ENCODE measurements at places on chromosomes 11 and 22.

GRCh38 chr11:85475660-85476517 lies 151.3 kb downstream of the DLG2 start:
- no peak for DNase-seq

DNA sequence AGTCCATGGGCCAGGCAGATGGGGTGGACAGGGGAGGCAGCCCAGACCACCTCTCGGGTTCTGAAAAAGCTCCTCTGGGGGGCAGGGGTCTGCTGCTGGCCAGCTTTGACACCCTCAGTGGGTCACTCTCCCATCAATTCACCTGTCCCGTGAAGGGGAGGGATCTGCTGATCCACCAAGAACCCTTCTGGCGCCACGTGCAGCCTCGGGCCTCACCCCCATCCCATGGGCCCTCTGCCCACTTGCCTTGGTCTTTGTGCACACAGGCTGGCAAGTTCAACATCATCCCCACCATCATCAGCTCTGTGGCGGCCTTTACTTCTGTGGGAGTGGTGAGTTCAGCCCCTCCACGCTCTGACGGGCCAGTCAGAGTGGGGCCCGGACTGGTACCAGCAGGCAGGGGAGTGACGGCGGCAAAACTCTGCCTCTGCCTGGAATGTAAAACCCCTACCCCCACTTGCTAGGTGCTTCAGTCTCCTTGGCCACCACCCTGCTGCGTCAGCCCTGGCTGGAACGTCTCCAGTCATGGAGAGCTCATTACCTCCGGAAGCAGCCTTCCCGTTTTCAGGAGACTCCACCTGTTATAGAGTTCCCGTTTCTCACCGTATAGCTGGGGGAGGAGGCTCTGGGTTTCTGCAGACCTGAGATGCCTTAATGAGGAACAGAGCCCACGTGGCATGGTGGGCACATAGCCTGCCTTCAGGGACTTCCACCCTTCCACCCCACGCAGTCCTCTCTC lies 12.7 kb downstream of the PRG3 start:
- DNase-seq = no peak

DNA sequence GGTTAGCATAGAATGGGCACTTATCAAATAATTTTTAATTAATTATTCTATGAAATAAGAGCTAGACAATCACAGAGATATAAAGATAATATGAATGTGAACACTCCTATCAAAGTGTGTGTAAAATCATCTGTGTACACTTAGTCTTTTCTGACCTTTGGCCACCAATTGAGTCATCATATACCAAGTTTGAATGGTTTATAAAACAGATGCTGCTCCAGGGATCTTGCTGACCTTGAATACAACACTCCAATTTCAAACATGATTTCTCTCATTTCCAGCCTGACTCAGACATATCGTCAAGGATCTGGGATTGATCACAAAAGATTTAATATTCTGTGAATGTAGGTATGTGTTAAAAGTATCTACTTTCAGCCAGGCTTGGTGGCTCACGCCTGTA lies 2.9 kb upstream of the OR51V1 start:
- DNase-seq = no peak

DNA sequence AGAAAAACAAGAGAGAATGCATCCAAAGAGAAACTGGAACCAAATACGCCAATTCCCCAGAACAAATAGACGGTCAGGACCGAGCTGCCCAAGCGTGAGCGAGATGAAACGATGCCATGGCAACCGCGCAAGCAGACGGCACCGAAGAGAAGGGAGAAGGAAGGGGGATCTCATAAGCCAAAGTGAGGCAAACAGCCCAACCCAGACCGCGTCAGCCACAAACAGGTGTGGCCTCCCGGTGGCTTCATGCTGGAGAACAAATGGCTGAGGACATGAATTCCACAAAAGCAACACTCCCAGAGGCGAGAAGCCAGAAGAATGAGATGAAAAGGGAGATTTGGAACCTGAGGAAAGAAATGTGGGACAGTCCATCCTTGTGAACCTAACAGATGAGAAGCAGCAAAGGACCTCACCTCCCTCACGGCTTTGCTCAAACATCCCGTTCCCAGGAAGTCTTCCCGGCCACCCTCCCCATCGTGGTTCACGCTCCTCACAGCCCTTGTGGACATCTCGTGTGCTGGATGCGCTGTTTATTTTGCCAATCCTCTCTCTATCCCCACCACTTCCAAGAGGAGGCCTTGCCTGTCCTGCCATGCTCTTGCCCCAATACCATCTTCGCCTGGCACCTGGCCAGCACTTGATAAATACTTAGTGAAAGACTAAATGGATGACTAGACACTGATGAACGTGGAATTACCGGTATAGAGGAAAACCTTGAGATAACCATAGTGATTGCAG lies 89.1 kb upstream of the RTL6 start:
- DNase-seq = no peak

- DNase-seq = peak; percentile 14
Measured at GRCh38 chr22:25447686-25448434, 116.6 kb upstream of the GRK3 start.

DNA sequence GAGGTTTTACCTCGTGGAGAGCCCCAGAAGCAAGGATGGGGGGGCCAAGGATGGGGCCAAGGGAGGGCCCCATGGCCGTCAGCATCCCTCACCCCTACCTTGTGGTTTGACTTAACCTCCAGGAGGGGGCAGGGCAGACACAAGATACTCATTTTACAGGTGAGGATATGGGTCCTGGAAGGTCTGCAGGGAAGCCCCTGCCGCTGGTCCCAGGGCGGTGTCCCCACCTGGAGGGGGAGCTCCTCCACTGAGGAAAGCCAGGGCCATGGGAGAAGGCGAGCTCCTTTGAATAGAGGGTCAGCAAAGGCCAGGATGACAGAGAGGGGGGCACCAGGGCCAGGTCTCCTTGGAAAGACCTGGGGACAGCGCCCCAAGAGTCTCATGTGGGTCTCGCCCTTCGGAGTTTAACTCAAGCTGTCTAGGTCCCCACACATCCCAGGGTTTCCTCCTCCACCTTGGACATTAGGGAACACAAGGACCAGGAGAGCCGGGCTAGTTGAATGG lies 5.9 kb upstream of the ADORA2A start:
- DNase-seq = no peak

GRCh38 chr11:66987158-66987620 lies 12.1 kb downstream of the C11orf86 start:
- DNase-seq = no peak

Data from cerebellar nuclear complex (tissue), 1 donor.